ENCODE measurements at places on chromosomes 1 and 21. TPM values are rescaled to one million over a fixed set of nuclear protein-coding genes. Genes with fewer than 3 reads are reported as not detected.

LAMB3 gene
- total RNA-seq: 0.35 TPM

DNA sequence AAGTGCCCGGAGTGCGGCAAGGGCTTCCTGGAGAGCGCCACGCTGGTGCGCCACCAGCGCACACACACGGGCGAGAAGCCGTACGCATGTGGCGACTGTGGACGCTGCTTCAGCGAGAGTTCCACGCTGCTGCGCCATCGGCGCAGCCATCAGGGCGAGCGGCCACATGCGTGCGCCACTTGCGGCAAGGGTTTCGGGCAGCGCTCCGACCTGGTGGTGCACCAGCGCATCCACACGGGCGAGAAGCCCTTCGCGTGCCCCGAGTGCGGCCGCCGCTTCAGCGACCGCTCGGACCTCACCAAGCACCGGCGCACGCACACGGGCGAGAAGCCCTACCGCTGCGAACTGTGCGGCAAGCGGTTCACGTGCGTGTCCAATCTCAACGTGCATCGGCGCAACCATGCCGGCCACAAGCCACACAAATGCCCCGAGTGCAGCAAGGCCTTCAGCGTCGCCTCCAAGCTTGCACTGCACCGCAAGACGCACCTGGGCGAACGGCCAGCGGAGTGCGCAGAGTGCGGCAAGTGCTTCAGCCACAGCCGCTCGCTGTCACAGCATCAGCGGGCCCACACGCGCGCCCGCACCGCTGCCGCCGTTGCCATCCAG is 10.0 kb downstream of the ZNF672 start:
- no peak for DNase-seq
- H3K27me3 ChIP-seq: no peaks in the 10 kb centered on the region
- no peak overlapping the region for H3K4me3 ChIP-seq
- H3K27ac ChIP-seq: no peak overlapping the region

- H3K4me3 ChIP-seq: no peak overlapping the region
- H3K27me3 ChIP-seq: peaks cover 4% of the 10 kb centered on the region
- no peaks in the 10 kb centered on the region for H3K36me3 ChIP-seq
- H3K4me1 ChIP-seq: no peaks in the 10 kb centered on the region
- no peak for DNase-seq
Observed at GRCh38 chr1:55781944-55782482, 566.8 kb upstream of the USP24 start.

MSH4 gene
- total RNA-seq: 1.4 TPM

FALEC gene
- 1.1 TPM for total RNA-seq

UBXN10 gene
- total RNA-seq: 0.04 TPM

DNAI4 gene
- total RNA-seq: 3.4 TPM

XPR1 gene
- 20.4 TPM for total RNA-seq

DNA sequence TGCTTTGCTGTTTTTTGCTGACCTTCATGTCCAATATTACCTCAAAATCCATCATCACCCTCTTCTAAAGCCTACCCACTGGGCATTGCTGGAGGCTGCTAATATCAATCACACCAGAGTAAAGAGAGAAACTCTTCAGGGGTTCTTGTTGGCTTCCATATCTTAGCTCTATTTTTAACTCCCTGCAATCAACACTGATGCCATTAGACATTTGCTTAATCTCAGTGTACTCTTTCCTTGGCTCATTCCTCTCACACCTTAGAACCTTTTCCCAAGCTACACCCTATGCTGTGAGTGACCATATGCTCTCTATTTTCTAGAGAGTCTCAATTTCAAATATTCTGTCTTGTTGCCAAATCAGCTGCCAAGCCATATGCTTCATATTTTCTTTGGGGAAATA is 40.6 kb upstream of the RABGAP1L start:
- no peak overlapping the region for H3K27ac ChIP-seq
- H3K4me1 ChIP-seq: peaks cover 4% of the 10 kb centered on the region
- no peaks in the 10 kb centered on the region for H3K36me3 ChIP-seq
- H3K27me3 ChIP-seq: no peaks in the 10 kb centered on the region
- DNase-seq: no peak
- H3K4me3 ChIP-seq: no peak overlapping the region

HES4 gene
- 0.67 TPM for total RNA-seq

DNA sequence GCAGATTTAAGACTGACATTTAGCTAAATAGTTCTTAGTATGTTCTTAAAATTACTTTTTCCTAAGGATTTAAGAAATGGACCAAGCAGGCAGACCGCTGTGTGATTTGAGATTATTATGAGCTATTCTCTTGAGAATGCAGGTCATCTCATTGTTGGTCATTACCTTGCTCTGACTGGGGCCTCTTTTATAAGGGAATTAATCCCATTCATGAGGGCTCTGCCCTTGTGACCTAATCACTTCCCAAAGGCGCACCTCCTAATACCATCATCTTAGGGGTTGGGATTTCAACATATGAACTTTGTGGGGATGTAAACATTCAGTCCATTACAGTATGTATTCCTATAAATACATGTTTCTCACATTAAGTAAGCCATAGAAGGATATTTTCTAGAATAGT is 24.2 kb downstream of the OSBPL9 start:
- no peak overlapping the region for H3K4me3 ChIP-seq
- no peak for DNase-seq
- no peak overlapping the region for H3K27ac ChIP-seq
- no peaks in the 10 kb centered on the region for H3K27me3 ChIP-seq
- H3K36me3 ChIP-seq: peaks cover 17% of the 10 kb centered on the region
- H3K4me1 ChIP-seq: peaks cover 10% of the 10 kb centered on the region

GJC2 gene
- total RNA-seq: 0.35 TPM

GRCh38 chr1:55244476-55245099 is 29.4 kb upstream of the USP24 start:
- H3K4me3 ChIP-seq: no peak overlapping the region
- peak overlapping the region; percentile 4 for H3K27ac ChIP-seq
- H3K4me1 ChIP-seq: peaks cover 11% of the 10 kb centered on the region
- no peaks in the 10 kb centered on the region for H3K27me3 ChIP-seq

NTNG1 gene
- total RNA-seq: 5.8 TPM

UBL4B gene
- total RNA-seq: not detected

GRCh38 chr1:106502659-106503058 is 553.8 kb upstream of the PRMT6 start:
- no peaks in the 10 kb centered on the region for H3K27me3 ChIP-seq
- H3K27ac ChIP-seq: no peak overlapping the region
- no peaks in the 10 kb centered on the region for H3K4me1 ChIP-seq
- no peak overlapping the region for H3K4me3 ChIP-seq
- H3K36me3 ChIP-seq: no peaks in the 10 kb centered on the region
- DNase-seq: no peak

- no peak overlapping the region for H3K27ac ChIP-seq
- H3K27me3 ChIP-seq: no peaks in the 10 kb centered on the region
- no peaks in the 10 kb centered on the region for H3K36me3 ChIP-seq
- H3K4me3 ChIP-seq: no peak overlapping the region
- H3K4me1 ChIP-seq: peaks cover 21% of the 10 kb centered on the region
- no peak for DNase-seq
Observed at GRCh38 chr1:172809750-172810149, 150.8 kb downstream of the FASLG start.

Measured in activated B cell treated with CpG ODN at 0.5 μM for 24 hours (primary cell).